ENCODE measurements at places on chromosomes 2 and 18. TPM values are rescaled to one million over a fixed set of nuclear protein-coding genes. Genes with fewer than 3 reads are reported as not detected.

DNAJC5G gene
- not detected for total RNA-seq

GRCh38 chr2:236523249-236523648 is 46.4 kb upstream of the ACKR3 start:
- no peaks in the 10 kb centered on the region for H3K27me3 ChIP-seq
- no peaks in the 10 kb centered on the region for H3K36me3 ChIP-seq
- no peak overlapping the region for H3K4me3 ChIP-seq
- DNase-seq: no peak
- no peaks in the 10 kb centered on the region for H3K4me1 ChIP-seq

CNTNAP5 gene
- total RNA-seq: 0.20 TPM

GRCh38 chr2:172617115-172617514 is 61.2 kb downstream of the PDK1 start:
- DNase-seq: no peak
- no peaks in the 10 kb centered on the region for H3K27me3 ChIP-seq

GRCh38 chr2:105470979-105471378 is 72.1 kb upstream of the FHL2 start:
- no peaks in the 10 kb centered on the region for H3K36me3 ChIP-seq
- H3K4me1 ChIP-seq: no peaks in the 10 kb centered on the region
- H3K27me3 ChIP-seq: no peaks in the 10 kb centered on the region
- no peak overlapping the region for H3K27ac ChIP-seq

Data from transverse colon (tissue), 4 donors.